ENCODE measurements at places on chromosomes 5 and 9.

DNA sequence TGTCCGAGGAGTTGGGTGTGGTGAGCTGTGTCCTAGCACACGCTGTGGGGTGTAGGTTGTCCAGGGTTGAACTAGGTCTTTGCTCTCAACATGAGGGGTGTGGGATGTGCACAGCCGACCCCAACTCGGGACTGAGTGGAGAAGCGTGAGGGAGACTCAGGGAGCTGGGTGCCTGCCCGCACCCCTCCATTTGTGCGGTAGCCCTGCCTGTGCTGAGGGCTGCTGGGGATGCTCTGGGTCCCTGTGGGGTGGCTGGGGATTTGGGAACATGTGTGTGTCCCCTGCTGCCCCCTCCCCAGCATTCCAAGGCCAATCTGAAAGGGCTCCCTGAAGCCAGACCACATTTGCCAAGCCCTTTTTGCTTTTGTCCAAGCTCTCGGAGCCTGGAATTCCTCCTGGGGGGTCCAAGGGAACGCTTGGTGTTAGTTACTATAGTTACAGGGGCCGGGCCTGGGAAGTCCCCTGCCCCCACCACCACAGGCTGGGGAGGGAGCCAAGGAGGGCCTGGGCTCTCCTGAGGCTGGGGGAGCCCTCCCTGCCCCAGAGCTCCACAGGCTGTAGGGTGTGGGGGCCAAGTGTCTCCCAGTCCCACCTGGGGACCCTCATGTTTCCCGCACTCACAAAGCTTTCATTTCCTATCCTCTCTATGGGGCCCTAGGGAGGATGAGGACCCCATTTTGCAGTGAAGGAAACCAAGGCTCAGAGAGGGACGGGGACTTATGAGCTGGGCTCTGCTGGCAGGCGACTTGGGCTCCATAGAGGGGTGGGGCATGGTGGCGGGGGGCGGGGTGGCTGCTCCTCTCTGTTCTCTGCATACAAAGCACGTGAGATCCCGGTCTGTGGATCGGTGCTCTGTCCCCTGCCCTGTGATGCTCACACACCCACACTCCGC lies 1.1 kb downstream of the CRB2 start:
- DNase-seq, result no peak

- no peak for DNase-seq
Observed at GRCh38 chr9:85527331-85528020, 214.3 kb downstream of the AGTPBP1 start.

DNA sequence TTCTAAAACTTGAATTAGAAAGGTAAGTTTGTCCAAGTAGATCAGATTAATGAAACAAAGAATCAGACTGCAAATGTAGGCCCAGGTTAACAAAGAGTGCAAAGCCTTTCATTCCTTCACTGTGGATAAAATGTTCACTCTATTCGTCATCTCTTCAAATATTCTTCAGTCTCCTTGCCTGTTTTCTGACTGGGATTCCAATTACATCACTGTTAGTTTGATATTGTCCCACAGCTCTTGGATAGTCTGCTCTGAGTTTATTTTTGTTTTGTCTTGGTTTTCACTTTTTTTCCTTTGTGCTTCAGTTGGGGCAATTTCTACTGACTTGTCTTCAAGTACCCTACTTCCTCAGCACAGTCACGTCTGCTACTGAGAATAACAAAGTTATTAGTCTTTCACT lies 38.5 kb upstream of the GZMA start:
- no peak for DNase-seq

DNA sequence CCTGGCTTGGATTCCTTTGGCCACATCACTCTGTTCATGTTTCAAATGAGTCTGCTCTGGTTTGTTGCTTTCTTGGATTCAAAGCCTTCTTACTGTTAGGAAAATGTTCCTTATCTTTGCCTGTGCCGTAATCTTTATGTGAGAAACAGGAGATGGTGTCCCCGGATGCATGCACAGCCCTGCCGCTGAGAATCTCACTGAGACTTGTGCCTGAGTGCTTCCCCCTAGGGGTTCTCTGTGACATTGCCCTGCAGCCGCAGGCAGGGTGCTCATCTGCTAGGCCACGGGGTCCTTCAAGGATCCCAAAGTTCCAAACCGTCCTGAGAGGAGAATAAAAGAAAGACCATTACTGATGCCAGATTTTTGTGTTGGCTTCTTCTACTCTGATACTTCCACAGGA lies 81.4 kb upstream of the ANKRD55 start:
- peak; percentile 63 for DNase-seq

GRCh38 chr5:172902497-172903472 lies 56.4 kb upstream of the RPL26L1 start:
- no peak for DNase-seq

DNA sequence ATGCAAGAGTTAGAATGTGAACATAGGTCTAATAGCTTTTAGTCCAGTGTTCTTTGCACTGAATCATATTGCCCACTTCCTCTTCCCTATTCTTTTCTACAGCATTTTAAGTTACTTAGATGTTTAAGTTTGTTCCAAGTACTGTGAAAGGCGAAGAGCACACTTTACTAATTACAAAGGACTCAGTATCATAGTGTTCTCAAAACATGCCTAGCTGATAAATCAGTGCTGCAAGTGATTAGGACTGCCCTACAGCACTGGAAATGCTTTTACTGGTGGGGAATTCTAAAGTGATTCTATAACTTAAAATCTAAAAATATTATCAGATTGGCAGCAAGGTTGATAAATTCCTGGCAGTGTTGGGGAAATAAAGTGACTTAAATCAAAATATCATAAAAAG lies 177.9 kb upstream of the KCNN2 start:
- DNase-seq, result no peak

All from CD4-positive, alpha-beta T cell treated with Interleukin-12 subunit alpha and Interleukin-12 subunit beta, for 1 hour (primary cell).